Activated T-cell treated with anti-CD3 and anti-CD28 coated beads, Interleukin-2, amount 50 U/mL, for 48 hours (primary cell): ENCODE measurements at places on chromosomes 11 and 22.

DNA sequence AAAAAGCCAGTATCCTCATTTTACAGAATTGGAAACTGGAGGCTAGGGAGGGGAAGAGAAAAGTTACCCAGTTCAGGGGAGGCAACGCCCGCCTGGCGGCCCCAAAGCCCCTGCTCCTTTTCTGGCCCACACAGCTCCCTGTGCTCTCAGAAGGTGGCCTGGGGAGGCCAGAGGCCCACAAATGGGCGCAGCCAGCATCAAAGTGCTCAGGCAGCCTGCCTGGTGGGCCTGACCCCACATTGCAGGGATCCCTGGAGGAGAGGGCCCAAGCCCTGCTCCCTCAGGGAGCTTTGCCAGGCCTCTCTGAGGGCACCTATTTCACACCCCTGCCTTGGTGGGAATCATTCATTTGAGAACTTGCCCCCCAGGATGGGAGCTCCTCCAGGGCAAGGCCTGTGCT, 42.5 kb downstream of the ARRB1 start:
- DNase-seq = no peak

- no peak for DNase-seq
Measured at GRCh38 chr22:35997438-35997837, 31.2 kb downstream of the RBFOX2 start.

GRCh38 chr11:102456381-102456780, 3.8 kb upstream of the TMEM123 start:
- no peak for DNase-seq

DNA sequence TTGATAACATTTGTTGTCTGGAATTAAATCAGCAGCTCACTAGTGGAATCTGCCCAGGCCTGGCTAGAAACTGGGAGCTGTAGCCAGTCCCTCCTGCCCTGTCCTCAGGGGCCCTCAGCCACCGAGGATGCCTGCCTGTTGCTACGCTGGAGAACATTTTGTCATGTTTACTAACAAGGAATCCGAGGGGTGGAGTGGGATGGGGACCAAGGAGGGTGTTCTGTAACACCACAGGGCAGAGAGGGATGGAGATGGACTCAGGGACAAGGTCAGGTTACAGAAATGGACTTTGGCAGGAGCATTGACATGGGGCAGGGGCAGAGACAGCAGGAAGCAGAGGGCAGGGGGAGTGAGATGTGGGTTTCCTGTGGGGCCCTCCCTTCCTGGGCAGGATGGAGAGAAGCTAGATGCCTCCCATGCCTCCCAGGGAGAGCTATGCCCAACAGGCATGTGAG, 45.8 kb upstream of the AMPD3 start:
- no peak for DNase-seq

GRCh38 chr22:22507743-22508273, 734 bp downstream of the ZNF280B start:
- no peak for DNase-seq

GRCh38 chr11:3879216-3879966, 23.9 kb downstream of the STIM1 start:
- no peak for DNase-seq

DNA sequence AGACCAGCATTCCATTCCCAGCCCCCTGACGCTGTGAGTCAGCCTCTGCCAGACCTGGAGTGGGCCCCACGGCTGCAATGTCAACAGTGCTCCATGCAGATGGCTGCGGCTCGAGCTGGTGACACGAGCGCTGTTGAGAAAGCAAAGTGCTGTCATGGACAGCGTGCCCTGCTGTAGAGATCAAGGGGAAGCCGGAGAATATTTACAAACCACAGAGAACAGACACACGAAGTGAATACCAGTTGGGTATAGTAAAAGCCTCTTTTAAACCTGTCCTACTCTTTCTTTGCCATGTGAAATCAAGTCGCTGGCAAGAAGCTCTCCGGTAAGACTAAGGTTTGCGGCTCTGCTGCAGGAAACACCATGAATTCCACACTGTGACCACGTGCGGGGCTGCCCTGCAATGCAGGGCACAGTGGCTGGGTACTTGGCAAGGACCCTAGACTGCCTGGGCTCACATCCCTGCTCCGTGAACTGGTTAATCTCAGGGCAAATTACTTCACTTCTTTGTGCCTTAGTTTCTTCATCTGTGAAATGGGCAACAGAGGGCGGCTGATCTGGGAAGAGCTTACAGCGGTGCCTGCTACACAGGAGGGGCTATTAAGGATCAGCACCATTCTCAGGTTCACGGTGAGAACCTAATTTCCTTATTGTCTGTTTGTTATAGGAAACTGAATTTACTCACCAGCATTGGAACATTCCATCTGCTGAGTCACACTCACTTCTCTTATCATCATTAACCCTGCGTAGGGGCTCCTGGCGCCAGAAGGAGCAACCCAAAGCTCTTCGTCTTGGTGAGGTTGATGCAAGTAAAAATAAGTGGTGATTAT, 27.8 kb upstream of the ELFN2 start:
- DNase-seq = no peak

- no peak for DNase-seq
Measured at GRCh38 chr22:30326255-30326705, 461 bp downstream of the TBC1D10A start.

DNA sequence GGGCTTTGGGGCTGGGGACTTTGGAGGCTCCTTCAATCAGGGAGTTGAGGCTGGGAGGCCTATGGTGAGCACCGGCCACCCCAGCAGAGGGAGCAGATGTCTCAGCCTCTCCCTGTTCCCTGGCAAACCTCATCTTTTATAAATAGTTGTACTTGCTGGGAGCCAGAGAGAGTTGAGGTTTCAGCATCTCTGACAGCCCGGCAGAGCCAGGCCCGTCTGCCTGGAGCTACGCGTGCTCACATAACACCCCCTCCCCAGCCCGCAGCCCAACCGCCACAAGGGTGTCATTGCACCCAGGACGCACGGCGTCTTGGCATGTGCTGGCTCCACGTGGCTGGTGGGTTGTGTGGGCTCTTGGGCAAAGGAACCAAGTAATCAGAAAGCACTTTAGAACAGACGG, 127.1 kb downstream of the CHST1 start:
- DNase-seq = no peak

GRCh38 chr22:37758694-37759093, 49.0 kb upstream of the GCAT start:
- no peak for DNase-seq

DNA sequence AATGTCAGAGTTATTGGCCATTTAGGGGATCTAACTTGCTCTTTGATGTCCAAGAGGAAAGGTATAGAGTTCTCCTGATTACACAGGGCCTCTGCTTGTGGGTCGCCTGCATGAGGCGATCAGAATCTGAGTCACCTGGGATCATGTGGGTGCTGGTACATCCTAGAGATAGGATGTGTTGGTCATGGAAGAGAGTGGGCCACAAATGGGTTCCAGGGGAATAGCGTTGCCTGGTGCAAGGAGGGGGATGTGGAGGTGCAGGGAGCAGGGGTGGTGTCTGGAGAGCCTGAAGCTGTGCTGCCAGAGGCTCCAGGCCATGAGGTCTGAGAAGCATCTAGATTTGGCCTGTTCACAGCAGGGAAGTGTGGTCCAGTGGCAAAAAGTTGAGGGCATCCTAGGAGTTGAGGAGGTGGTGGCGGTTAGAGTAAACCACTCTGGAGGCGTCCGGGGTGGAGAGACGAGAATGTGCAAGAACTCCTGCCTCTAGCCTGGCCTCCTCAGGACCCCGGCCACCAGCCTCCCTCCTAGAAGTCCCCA, 92.8 kb downstream of the MED15 start:
- no peak for DNase-seq

- DNase-seq = no peak
Measured at GRCh38 chr11:47446833-47447232, 2.1 kb downstream of the RAPSN start.

- no peak for DNase-seq
Measured at GRCh38 chr22:49086181-49086580, 741.5 kb downstream of the BRD1 start.

DNA sequence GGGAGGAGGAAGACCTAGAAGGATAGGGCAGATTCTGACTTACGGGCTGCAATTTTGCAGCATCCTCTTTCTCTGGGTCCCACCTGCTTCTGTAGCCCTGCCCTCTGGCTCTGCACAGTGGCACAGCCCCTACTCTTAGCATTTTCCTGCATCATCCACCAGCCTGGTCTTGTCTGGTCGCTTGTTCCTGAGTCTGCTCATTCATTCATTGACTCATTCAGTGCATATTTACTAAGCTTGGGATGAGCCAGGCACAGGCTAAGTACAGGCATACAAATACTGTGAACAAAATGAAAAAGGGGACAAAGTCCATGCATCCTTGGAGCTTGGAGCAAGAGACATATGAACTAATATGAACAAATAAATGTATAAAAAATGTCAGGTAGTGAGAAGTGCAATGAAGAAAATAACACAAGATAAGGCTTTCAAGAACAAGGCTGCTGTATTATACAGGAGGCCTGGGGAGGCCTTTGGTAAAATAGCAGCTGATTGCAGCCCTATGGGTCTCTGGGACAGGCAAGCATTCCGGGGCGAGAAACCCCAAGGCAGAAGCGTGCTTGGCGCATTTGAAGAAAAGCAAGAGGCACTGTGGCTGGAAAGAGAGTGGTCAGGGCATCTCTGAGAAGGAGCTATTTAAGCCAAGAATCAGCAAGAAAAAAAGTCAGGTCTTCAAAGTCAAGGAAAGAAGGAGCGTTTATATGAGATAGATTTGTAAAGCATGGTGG, 108.0 kb upstream of the ALX4 start:
- no peak for DNase-seq

GRCh38 chr11:74453373-74453975, 13.9 kb downstream of the KCNE3 start:
- peak; percentile 76 for DNase-seq

DNA sequence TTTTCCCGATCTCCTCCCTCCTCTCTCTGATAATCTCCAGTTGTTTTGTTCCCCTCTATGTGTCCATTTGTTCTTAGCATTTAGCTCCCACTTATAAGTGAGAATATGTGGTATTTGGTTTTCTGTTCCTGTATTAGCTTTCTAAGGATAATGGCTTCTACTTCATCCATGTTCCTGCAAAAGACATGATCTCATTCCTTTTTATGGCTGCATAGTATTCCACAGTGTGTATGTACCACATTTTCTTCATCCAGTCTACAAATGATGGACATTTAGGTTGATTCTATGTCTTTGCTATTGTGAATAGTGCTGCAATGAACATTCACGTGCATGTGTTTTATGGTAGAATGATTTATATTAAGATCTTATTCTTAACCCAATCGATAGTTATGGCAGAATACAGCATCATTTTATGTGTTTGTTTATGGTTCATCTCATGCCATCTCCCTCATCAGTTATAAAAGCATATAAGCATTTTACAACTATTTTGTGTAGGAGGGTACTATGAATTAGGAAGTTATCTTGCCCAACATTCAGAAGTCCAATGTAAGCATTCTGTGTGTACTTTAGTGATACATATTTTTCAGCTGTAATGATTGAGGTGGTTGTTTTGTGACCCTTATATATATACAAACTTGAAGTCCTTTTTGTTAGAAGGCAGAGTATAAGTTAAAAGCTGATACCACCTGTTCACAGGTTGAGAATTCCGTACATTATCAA, 3.2 kb downstream of the MS4A3 start:
- DNase-seq = no peak

GRCh38 chr11:131858505-131858904, 488.1 kb downstream of the NTM start:
- DNase-seq = no peak

- DNase-seq = no peak
Measured at GRCh38 chr22:43734370-43735150, 77.5 kb downstream of the EFCAB6 start.

DNA sequence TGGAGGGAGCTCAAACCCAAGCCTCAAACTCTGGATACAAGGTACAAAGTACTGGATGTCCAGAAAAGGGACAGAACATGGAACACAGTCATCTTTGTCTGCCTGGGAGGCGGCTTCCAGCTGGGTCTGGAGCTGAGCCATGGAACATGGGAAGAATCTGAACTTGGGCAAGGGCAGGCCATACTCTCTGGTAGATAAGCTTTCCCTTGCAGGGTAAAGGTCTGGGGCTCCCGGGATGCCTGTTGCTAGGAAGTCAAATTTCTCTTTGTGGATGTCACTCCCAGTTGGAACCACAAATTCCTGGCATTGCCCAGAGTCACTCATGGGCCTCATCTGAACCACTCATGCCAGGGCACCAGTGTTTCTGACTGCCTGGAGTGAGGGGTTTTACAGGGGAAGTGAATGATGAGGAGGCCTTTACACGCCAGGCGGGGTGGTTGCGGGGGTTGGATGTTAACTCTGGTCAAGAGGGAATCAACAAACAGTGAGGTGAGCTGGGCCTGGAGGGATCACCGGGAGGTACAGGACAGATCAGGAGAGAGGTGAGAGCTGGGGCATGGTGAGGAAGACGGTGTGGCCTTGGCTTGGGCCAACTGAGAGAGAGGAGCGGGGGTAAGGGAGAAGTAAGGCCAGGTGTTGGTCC, 5.7 kb downstream of the FTH1 start:
- DNase-seq = peak; percentile 15

- DNase-seq = no peak
Measured at GRCh38 chr11:113412675-113413074, 25.1 kb downstream of the ANKK1 start.

DNA sequence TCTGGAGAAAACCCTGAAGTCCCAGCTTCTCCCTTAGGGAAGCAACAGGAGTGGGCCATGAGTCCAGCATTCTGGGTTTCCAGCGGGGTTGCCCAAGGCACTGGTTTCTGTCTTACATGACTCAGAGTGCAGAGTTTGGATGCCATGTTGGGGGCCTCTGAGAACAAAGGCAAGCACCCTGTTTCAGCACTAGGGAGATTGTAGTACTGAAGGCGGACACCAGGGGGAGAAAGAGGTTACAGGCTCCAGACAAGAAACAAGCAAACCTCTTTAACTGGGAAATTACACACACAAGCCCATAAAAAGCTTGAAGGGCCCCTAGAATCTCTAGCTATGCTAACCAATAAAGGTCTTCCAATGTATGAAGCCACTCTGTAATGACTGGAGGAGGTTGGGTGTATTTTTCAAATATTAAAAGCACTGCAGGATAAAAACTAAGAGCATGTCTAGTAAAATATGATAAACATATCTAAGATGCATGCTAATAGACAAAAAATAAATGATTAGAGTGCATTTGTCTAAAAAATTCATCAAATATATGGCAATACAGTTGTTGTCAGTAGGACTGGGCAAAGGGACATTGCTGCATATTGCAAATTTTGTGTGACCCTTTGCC, 7.1 kb downstream of the MS4A6E start:
- peak; percentile 78 for DNase-seq

DNA sequence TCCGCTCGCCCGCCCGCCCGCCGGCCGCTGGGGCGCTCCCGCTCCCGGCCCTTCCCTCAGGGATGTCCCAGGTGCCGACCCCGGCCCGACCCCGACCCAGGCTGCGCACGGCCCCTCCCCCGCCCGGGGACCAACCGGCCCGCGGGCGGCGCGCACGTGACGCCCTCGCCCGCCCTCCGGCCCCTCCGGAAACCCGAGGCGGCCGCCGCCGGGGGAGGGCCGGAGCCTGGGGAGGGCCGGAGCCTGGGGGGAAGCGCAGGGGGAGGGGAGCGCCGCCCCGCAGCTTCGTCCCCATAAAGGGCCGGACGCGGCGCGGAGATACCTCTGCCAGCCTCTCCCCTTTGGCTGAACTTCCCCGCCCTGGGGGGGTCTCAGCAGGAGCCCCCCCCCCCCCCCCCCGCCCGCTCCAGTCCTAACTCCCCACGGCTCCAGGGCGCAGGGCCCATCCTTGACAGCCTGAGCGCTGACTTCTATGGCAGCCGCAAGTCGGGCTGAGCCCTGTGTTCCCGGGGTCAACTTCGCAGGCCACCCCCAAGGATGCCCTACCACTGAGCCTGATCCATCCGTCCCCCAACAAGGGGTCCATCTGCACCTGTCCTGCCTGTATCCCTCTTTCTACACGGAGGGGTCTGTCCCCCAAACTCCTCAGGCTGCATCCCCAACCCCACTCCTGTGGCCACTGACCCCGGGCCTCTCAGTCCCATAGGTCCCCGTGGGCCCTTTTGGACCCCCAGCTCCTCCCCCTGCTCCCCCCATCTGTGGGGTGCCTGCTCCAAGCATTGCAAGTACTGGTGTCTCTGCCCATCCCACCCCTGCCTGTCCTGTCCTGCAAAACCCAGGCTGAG, at the start of gene MAPK12:
MAPK12 (minus strand) TSS at position 69 of the 845 bp plus-strand sequence. CDS start 174 bp downstream, outside the sequence.
- DNase-seq = no peak
